ENCODE measurements at places on chromosomes 6 and 20.
A peak's percentile ranks its signal among the peaks of the same experiment; 100 is the strongest.

DNA sequence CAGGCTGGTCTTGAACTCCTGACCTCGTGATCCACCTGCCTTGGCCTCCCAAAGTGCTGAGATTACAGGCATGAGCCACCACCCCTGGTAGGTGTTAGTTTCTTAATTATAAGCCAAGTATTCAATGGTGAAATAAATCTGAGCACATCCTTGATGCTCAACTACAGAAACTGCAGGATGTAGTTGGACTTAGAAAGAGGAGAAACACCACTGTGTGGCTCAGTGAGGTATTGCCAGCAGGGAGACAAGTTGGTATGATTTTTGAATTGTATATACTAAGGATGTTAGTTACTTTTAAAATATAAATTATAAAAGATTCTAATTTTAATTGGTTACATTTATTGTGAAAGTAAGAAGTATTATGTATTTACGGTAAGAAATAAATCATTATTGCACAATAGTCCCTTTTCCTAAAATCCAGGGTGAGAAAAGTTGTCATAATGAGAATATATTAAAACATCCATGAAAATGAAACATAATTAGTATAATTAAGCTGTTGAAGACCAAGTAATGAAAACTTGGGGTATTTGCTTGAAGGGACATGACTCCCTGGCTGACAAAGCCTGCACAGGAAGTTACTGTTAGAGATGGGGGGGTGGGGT lies 17.6 kb downstream of the SLC18B1 start:
- no peak for DNase-seq

DNA sequence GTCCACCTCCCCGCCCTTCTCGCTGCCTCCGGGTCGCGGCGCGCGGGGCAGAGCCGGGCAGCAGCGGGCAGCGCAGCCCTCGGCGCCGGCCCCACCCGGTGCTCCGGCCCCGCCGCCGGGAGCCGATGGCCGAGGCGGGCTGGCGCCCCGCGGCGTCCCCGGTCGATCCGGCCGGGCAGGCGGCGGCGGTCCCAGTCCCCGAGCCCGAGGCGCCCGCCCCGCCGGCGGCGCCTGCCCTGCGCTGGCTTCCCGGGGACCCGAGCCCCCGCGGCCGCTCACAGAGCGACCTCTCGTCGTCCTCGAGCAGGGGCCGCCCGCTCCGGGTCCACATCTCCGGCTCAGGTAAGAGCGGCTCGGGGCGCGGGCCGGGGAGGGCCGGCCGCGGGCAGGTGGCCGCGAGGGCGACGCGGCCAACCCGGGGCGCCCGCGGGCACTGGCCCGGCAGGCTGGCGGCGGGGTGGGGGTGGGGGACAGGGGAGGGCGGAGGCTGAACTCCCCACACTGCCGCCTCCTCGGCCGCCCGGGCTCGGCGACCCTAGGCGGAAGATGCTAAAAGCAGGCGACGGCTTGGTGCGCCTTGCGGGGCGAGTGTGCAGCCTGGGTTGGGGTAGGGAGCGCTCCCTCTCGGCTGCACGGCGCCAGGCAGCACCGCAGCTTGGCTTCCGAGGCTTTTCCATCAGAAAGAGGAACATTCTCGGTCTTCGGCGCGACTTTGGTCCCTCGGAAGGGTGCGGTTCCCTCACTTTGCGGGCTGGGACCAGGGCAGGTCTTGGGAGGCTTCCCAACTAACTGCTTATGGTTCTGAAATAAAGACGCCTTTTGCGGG lies 25.6 kb upstream of the FUCA2 start:
- DNase-seq = peak; percentile 84

DNA sequence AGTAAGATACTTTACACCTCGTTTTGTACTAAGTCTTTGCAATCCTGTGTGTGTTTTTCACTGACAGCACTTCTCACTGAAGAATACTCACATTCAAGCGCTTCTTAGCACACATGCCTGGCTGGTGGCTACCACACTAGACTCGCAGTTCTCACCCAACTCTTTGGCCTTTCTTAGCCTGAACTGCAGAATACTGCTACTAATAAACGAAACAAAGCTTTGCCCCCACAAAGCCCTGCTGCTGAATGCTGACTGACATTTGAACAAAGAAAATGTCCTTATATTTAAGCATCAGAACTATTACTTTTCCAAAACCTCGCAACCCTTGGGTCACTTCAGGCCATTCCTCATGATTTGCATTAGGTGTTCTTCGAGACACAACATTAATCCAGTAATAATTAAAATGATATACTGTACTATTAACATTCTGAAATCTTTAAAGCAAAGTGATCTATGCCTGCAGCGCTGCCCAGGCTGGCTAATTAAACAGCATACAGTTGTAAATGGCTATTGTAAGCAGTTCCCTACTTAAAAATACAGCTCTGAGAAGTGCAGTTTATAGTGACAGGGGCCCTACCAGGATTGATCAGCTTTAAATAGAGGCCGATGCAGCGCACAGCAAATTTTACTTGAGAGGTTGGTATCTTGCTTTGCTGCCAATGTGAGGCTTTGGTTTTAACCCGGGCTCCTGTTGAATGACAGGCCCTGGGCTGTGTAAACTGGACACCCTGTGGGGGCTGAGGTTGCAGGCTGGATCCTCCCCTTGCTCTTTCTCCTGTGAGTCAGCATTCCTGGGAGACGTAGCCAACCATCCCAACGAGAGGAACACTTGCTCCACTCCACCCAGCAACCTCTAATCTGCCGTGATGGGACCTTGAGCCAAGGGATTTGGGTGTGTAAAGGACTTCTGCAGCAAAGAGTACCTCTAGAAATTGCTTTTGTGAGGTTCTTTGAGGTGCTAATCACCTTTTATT lies 899.0 kb downstream of the TFAP2A start:
- DNase-seq = no peak

- DNase-seq = no peak
Measured at GRCh38 chr20:48612335-48612734, 215.5 kb downstream of the PREX1 start.

DNA sequence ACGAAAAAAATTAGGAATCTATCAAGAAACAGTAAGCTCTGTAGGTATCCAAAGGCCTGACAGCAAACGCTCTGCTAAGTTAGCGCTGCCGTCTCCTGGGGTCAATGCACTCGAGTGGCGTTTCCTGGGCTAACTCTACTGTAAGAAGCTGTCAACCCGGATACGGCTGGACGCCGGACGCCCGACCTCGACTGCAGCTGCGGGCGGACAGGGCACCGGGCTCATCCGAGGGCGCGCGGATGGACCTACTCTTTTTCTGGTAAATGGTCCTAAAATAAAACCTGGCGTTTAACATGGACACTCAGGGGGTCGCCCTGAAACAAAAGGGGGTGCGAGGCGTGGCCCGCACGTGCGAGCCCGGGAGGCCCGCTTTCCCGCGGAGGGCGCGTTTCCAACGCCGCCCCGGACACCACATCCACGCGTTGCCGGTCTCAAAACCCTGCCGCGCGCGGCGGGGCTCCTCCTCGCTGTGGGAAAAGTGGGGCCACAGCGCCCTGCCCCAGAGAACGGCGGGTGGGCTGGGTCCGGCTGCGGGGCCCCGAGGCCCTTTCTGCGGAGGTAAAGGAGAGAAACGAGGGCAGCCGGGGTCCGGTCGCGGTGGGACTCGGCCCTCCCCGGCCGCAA lies 537 bp downstream of the TCP1 start:
- DNase-seq = peak; percentile 62

GRCh38 chr20:23255716-23256385 lies 94.7 kb upstream of the NXT1 start:
- no peak for DNase-seq

GRCh38 chr6:133843098-133843497 lies 45.8 kb upstream of the TCF21 start:
- DNase-seq = no peak

DNA sequence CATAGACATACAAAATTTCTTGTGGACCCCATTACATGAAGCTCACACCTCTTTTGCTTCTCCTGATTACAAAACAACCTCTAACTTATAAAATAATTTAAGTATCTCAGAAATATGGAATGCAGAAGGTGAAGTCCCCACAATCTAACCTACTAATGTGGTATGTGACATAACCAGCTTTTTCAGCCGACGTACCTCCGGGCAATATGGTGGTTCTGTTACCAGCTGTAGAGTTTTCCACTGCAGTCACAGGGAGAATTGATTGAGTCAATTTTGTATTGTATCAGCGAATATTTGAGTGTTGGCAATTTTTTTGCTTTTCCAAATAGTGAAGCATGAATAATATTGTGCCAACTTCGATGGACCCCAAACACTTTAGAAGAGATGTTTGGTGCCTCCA lies 15.7 kb upstream of the SPO11 start:
- DNase-seq = no peak

DNA sequence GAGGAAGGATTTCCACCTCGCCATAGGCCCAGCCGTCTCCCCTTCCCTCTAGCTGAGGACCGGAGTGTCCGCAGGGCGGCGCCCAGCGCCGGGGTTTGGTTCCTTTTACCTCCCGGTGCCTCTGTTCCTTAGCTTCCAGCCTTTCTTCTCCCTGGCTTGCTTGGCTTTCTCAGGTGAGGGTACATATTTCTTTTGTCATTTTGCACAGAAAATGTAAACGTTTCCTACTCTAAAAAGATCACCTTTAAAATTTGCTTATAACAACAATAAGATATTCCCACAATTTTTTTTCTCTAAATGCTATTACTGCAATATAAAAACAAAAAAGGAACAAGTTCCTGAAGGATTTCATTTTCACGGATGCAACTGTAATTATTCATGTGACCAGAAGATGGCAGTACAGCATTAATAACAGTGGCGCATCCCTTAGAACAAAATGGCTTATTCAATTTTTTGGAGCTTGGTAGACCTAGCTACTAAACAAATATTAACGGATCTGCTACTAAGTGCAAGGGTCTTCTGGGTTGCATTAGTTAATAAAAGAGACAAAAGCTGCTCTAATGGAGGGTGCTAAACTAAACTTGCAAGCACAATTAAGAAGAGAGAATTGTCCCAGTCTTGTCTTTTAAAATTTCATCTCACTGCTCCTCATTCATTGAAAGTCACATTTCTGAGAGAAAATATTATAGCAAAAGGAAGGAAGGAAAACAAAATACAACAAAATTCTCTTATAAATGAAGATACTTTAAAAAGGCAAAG lies 172.9 kb downstream of the ADGRG6 start:
- peak; percentile 19 for DNase-seq

DNA sequence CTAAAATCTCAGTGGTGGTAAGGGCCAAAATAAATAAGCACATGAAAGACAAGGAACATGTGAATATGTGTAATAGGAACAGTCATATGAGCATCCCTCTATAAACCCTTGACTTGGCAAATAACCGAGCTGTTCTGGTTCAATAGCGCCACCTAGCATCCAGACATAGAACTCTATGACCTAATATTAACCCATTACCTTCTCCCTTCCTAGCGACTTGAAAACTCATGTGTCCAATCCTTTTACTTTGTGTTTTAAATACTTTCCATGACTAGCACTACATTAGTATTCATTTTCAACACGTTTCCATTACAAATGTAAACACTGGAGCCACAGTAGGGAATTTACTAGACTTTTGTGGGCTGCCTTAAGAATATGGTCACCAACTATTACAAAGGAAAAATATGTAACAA lies 279.7 kb downstream of the UST start:
- peak; percentile 38 for DNase-seq

DNA sequence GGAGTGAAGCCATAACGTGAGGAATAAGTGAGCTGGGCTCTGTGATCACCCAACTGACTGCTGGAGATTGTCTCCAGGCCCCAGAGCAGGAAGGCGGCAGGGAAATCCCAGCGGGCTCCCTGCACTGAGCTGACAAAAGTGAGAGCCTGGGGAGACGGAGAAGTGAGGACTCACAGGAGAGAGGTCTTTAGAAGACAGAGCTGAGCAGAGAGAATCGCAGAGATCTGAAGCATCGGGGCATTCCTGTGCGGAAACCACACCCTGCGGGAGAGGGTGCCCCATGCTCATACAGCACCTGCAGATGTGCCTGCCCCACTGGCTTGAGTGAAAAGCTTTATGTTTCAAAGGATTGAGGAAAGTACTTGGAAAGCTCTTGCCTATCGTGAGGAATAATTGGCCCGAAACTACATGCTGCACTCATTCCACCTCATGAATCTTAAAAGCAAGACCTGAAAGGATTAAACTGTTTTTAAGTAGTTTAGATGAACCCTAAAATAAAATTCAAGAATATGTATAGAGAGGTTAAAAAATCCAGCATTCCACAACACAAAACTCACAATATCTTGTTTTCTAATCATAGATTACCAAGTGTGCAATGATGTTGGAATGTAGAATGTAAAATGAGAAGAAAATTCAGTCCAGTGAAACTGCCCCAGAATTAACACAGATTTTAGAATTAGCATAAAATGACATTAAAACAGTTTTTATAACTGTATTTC lies 17.7 kb upstream of the THBS2 start:
- no peak for DNase-seq

- DNase-seq = no peak
Measured at GRCh38 chr6:77037439-77037838, 425.9 kb downstream of the HTR1B start.

GRCh38 chr6:11795403-11795802 lies 16.8 kb upstream of the ADTRP start:
- no peak for DNase-seq

DNA sequence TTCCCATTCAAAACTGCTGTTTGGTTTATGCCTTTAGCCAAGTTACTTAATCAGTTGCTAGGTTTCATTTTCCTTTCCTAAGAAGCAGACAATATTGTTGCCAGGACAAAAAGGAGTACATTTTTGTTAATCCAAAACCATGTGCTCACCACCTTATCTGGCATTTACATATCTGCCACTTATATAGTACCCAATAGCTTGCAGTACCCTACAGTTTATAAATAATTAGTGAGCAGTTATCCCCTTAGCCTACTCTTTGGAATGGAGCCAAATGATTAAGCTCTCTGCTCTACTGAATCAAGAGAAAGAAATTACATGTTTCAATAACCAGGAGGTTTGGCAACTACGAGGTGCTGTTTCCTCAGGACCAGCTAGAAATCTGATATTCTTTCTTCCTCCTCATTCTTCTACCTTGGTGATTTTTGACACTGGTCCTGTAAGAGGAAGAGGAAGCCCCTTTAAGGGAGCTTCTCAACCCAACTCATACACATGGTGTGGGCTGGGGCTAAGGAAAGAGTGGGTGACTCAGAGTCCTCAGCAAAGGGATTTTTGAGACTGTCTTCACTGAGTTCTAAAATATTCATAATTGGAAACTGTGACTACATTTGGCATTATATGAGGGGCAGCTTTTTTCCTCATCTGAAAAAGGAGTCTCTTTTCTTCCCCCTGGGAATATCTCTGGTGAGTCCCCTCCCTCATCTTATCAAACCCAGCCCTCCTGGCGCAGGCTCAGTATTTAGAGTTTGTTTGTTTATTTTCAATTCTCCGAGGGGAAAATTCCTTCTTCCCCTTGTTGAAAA lies 1.5 kb downstream of the ZNFX1 start:
- DNase-seq = no peak

DNA sequence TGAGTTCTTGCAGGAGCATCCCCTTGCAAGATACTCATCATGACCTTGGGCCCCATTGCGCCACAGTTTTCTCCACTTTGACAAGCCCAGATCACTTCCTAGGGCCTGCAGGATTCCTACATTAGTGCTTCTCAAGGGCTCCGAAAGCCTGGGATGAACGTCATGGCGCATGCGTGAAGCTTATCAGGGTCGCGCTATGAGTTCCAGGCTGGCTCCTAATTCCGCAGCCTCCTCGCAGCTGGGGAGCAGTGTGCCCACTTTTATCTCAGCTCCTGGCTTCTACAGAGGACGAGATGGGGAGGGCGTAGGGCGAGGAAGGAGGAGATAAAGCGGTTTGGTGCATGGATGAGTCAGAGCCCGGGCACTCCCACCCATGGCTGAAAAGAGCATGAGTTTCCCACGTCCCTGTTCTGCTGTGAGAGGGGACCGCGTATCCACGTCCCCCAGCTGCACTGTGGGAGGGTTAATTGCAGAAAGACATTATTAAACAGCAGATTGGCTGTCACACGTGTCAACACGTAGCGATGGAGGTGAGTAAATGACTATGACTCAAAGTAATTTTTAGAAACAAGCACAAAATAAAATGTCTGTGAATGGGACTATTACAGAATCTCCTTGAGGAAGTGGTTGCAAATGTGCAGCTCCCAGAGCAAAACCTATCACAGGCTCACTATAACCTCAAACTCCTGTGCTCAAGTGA lies 72.9 kb upstream of the DSP start:
- no peak for DNase-seq
